ENCODE measurements at places on chromosomes 5 and 9.

DNA sequence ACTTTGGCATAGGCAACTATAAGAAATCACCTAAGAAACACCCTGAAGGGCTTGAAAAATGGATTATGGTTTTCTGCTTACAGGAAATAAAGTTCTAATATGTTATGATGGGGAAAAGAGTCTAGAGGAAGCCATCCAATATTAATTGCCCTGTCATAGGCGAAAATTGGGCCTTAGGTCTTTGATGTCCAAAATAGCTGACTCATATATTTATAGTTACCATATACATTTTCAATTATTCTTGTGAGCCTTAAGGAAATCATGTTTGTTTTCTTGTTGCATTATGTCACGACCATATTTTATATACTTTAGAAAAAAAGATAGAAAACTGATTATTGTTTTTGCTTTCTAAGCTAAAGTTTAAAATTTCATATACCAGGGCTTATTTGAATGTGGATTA, 509.1 kb downstream of the CDH12 start:
- no peak for DNase-seq

- no peak for DNase-seq
These were observed 26.5 kb upstream of the PCSK1 start for GRCh38 chr5:96459313-96460121.

GRCh38 chr9:105679257-105680022, 14.9 kb upstream of the TMEM38B start:
- DNase-seq: no peak

GRCh38 chr9:76516871-76517270, 57.9 kb downstream of the GCNT1 start:
- no peak for DNase-seq

GRCh38 chr9:14349447-14350348, 35.8 kb upstream of the NFIB start:
- no peak for DNase-seq

DNA sequence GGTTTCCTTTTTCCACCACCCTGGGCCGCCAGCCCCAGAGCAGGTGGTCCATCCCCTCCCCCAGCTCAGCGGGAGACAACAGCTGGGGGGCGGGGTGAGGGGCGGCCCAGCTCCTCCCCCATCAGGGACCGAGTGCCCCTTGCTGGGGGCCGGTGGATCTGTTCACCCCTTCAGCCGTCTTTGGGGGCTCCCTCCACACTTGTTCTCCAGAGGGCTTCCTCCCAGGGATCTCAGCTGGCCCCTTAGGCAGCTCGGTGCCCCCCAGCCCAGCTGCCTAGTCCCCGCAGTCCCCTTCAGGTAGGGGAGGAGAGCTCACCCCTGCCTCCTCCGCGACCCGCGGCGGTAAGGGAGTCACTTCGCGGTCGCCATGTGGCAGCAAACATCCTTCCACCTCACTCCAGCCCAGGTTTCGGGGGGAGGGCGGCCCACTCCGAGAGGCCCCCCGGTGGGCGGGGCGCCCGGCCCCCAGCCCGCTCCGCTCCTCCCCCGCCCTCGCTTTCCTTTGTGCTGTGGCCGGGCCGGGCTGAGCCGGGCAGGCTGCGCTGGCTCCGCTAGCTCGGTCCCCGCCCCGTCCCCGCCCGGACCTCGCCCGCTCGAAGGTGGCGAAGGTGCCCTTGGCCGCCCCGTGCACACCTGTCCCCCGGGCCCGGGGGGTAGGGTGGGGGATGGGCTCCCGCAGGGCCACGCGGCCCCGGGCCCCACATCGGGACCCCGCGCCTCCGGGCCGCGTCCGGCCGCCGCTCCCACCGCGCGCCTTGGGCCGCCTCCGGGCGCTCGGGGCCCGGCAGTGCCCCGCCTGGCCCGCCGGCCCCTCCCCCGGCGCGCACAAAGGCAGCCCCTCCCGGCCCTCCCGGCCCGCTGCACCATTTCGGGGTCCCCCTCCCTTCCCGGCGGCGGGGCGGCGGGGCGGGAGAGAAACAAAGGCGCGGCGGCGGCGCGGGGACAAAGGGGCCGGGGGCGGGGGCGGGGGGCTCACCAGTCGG, 683 bp downstream of the DBN1 start:
- no peak for DNase-seq

DNA sequence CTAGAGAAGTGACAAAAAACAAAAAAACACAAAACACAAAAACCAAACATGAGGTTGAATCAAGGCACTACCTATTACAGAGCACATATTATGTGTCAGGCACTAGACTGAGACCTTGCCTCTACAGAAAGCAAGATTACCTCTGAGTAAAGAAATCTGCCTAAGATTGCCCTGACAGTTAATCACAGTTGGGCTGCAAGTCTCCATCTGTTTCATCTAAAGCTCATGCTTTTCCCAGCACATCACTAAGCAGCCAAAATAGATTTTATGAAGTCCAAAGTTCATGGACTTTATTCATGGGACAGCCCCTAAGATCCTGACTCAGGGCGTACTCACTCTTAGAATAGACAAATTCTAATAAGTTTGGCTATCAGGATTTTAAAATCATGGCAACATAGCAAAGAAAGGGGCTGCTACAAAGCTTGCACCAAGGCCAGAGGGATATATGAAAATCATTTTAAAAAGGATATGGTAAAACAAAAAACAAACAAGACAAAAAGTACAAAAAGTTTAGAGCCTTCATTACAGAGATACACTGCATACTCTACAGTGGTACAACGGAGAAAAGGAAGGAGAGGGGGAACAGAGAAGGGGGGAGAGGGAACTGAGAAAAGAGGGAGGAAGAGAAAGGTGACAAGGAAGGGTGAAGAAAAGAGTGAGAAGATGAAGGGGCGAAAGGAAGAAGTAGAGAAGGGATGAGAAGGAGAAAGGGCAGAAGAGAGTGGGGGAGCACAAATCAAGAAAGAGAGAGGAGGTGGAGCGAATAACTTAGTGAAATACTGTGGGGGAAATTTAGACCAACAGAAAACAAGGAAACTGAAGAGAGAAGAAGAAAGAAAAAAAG, 58.2 kb downstream of the RICTOR start:
- peak; percentile 50 for DNase-seq

Measured in inflammatory macrophage treated with lipopolysaccharide for 4 hours (primary cell).